Prostate gland (tissue), 2 donors: ENCODE measurements at places on chromosomes 1 and 21. TPM values are rescaled to one million over a fixed set of nuclear protein-coding genes. Genes with fewer than 3 reads are reported as not detected.

GBP4 gene
- total RNA-seq, result 6.0 TPM

DNA sequence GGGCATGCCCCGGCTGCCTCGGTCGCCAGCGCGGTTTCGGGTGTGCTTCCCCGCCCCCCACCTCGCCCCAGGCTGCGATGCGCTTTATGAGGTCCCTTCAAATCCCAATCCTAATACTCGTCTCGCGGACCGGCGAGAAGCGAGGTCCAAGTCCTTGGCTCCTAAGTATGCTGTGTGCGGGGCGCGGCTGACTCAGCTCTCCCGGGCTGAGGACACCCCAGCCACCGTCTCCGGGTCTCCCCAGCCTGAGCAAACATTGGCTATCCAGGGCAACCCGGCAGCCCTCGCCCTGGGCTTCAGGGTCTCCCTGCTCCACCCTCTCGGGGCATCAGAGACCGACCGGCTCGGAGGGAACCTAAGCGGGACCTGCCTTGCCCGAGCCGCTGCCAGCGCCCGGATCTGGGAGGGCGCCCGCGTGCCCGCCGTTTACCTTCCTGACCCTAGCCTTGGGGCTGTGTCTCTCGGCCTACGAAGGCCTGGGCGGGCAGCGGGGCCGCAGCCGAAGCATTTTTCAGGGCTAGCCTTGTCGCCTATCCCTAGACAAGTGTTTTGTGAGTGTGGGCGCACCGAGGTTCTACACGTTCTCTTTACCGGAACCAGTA, 1.2 kb downstream of the ITPKB start:
- peaks cover 31% of the 10 kb centered on the region for H3K4me1 ChIP-seq
- DNase-seq, result peak; percentile 37
- peak overlapping the region; percentile 95 for H3K27ac ChIP-seq
- peak overlapping the region; percentile 88 for H3K4me3 ChIP-seq
- no peaks in the 10 kb centered on the region for H3K36me3 ChIP-seq
- no peaks in the 10 kb centered on the region for H3K27me3 ChIP-seq

TMEM54 gene
- 96.2 TPM for total RNA-seq

GRCh38 chr1:45928486-45929205, 125.2 kb downstream of the MAST2 start:
- H3K4me3 ChIP-seq, result no peak overlapping the region
- no peaks in the 10 kb centered on the region for H3K4me1 ChIP-seq
- no peak for DNase-seq
- H3K27ac ChIP-seq, result no peak overlapping the region
- H3K27me3 ChIP-seq, result no peaks in the 10 kb centered on the region
